ENCODE measurements at places on chromosomes 5 and 9.

DNA sequence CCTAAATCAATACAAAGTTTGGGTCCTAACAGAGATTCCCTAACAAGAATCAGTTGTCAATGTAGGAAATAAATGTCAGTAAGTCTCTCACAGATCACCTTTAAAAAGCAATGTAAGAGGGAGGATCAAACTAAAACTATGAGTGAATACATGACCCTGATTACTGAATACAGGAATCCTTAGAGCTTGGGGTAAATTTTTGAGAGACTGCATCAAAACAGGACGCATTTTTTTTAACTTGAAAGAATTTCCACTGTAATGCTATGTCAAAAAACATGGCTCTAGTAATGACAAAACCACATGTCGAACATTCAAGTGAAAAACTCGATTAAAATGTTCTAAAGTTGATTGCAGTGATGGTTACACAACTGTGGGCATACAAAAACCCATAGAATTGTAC, 21.9 kb downstream of the ZDHHC21 start:
- DNase-seq = no peak

DNA sequence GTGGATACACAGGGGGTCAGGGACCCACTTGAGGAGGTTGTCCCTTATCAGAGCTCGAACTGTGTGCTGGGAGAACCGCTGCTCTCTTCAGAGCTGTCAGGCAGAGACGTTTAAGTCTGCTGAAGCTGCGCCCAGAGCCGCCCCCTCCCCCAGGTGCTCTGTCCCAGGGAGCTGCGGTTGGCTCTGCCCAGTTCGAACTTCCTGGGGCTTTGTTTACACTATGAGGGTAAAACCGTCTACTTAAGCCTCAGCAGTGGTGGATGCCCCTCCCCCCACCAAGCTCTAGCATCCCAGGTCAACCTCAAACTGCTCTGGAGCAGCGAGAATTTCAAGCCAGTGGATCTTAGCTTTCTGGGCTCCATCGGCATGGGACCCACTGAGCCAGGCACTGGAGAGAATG, 15.9 kb downstream of the SRD5A1 start:
- no peak for DNase-seq

DNA sequence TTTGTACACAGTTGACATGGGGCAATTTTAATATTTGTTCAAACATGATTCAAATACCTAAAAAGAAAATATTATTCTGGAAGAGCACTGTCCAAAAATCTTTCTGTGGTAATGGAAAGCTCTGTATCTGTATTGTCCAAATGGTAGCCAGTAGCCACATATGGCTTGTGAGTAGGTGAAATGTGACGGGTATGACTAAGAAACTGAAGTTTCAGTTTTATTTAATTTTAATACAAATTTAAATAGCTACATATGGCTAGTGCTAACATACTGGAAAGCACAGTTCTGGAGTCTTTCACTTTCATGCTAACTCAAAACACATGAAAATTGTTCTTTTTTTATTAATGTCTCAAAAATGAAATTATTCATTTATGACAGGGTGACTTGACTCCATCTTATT, 132.6 kb downstream of the PLK2 start:
- no peak for DNase-seq

GRCh38 chr9:113281356-113281755, 5.9 kb downstream of the PRPF4 start:
- DNase-seq = no peak

DNA sequence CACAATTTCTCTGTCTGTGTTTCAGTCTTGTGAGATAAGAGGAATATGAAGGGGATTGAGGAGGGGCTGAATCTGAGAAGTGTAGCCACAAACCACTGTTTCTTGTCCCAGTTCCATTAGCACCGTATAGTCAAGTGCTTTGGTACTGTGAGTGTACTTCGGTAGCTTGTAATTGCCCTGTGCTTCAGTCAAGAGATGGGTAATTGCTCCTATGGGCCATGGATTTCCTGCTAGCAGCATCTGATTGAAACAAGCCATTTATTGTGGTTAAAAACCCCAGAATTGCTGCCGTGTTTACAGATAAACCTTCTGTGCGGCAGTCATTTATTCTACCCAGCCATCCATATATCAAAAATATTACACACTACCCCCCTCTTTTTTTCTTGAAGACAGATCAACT, 98.6 kb downstream of the MAT2B start:
- DNase-seq = no peak

GRCh38 chr5:129905473-129906176, 1.4 kb downstream of the CHSY3 start:
- peak; percentile 29 for DNase-seq

- DNase-seq = peak; percentile 19
Observed at GRCh38 chr5:170183816-170184687, 48.7 kb upstream of the C5orf58 start.

- no peak for DNase-seq
Observed at GRCh38 chr9:101635473-101635872, 40.7 kb upstream of the PPP3R2 start.

DNA sequence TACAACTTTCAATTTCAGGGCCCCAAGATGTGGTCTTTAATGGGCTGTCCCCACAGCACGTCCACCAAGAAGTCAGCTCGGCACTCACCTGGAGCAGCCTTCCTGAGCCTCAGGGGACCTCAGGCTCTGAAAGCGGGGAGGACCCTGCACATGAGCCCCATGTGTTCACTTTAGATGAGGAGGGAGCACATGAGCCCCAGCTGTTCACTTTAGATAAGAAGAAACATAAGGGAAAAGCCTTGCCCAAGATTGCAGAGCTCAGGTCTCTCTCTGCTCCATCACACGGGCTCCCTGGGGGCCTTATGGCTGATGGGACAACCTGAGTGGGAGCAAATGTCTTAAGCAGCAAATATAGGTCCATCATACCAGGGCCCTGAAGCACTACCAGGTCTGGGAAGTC, 56.4 kb downstream of the NIPSNAP3B start:
- DNase-seq = no peak

GRCh38 chr5:978054-978453, 30.5 kb upstream of the NKD2 start:
- DNase-seq = no peak

DNA sequence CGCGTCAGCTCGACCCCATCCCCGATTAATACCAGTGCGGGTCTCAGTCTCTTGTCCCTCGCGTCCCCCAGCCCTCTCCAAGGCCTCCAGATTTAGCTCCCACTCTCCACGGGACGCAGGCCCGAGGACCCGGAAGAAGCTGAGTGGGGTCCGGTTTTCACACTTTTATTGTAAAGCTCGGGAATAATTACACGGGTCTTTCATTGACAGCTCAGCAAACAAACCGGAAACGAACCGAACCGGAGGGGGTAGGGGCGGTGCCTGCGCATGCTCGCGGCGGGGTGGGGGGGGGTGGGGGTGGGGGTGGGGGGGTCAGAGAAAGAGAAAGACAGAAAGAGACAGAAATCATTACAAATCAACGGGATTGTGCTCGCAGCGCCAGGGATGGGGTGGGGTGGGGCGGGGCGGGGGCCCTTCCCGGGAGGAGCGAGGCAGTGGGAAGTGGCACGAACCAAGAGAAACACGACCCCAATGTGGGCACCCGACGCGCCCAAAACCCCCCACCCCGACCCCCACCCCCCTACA, 27.9 kb downstream of the PCDH1 start:
- peak; percentile 68 for DNase-seq

DNA sequence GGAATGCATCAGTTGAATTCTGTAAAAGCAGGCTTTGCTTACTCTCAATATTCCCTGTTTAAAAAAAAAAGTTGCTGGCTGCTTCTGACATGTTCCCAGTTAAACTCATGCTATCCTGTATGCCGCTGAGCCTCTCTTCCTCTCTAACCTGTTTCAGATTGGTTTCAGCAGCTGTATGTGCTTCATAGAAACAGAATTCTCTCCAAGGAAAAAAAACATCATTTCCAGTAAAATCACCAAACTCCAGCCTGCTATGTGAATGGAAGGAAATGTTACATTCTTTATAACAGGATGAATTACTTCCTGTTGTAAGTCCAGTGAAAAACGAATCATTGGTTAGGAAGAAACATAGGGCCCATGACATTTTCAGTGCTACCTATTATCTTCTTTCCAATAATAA, 25.7 kb upstream of the KCNV2 start:
- DNase-seq = no peak

GRCh38 chr5:93592883-93593282, 9.9 kb downstream of the NR2F1 start:
- no peak for DNase-seq

DNA sequence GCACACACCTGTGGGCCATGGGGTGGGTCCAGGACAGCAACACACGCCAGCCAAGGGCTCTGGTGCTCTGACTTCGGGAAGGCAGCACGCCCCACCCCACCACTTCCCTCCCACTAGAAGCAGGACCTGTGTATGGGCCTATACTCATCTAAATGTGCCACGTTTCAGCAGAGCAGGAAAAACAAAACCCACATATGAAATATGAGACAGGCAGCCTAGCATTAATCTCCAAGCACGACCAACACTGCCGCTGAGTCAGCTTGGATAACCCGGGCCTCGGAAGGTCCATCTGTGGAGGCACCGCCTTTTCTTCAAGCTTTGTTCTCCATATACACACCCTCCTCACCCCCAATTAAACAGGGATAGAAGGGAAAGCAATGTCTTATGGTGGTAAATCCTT, 203.1 kb downstream of the ROR2 start:
- DNase-seq = no peak

DNA sequence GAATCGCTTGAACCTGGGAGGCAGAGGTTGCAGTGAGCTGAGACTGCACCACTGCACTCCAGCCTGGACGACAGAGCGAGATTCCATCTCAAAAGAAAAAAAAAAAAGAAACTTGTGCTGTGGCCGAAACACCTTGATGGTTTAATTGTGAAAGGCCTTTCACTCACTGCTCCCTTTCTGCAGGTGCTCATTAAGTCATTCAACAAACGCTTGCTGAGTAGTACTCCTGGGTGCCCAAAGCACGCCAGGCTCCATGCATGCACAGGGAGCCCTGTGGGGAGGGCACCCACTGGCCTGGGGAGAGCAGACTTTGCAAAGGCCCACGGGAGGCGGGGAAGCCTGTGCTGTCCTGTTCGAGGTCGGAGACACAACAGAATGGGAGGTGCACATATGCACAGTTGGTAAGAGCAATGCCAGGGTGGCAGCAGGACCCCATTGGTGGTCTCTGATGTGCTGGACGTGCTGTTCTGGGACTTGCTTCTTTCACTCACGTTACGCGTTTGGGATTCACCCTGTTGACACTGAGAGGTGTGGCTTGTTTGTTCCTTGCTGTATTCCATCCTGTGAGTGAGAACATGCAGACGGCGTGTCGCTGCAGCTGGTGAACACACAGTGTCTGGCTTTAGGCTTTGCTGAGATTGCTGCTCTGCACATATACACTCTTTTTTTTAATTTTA, 3.0 kb upstream of the ENTPD2 start:
- DNase-seq = no peak

GRCh38 chr5:140988100-140988499, 21.8 kb downstream of the PCDHAC2 start:
- peak; percentile 24 for DNase-seq

All from putamen (tissue), 1 donor.